ENCODE measurements at places on chromosomes 4 and X. TPM values are rescaled to one million over a fixed set of nuclear protein-coding genes. Genes with fewer than 3 reads are reported as not detected.

Gene C4orf33
- total RNA-seq: 13.4 TPM

Gene SERTM2
- not detected for total RNA-seq

Gene ADGRG2
- total RNA-seq: not detected

Gene GRID2
- total RNA-seq: under 0.01 TPM

Gene VCX2
- not detected for total RNA-seq

Gene ITM2A
- total RNA-seq: 0.13 TPM

Gene OTUD6A
- total RNA-seq: not detected

Gene ODAM
- total RNA-seq: not detected

Gene MAGEE2
- not detected for total RNA-seq

Gene ASB5
- total RNA-seq: not detected

Gene EXOC1L
- not detected for total RNA-seq

Gene ZNF630
- 1.1 TPM for total RNA-seq

Gene MRFAP1L1
- 62.4 TPM for total RNA-seq

Gene MAGEA2B
- not detected for total RNA-seq

Gene CXCL11
- total RNA-seq: not detected

Gene MAGEA10
- total RNA-seq: not detected
